ENCODE measurements at places on chromosomes 16 and 17.
A peak's percentile ranks its signal among the peaks of the same experiment; 100 is the strongest.

GRCh38 chr17:33396818-33397217, 103.7 kb upstream of the ASIC2 start:
- no peak for DNase-seq

GRCh38 chr16:20881503-20881878, 18.7 kb downstream of the DCUN1D3 start:
- no peak for DNase-seq

GRCh38 chr17:48618256-48618896, 3.3 kb upstream of the HOXB8 start:
- DNase-seq: peak; percentile 77

DNA sequence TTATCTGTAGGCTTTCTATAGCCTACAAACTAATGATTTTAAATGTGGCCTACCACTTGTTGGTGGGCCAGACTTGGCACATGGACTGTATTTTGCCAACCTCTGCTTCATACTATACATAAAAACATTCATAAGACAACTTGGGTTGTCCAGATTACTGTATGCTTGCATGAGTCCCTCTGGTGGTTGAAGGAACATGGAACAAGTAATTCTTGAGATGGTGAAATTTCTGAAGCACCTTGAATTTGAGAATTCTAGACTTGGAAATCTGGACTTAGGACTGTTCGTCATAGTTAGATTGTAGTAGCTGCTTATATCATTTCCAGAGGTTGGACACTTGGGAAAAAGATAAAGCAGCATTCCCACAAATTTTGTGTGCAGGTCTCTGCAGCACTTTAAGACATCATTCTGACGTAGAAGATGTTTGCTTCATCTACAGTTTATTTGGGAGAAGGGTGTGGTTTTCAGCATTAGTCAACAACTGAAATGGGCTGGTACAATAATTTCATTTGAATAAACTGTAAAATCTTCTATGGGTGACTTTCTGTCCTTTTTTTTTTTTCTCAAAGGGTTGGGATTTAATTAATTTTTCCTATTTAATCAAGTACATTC, 31.2 kb downstream of the NFATC3 start:
- DNase-seq: no peak

DNA sequence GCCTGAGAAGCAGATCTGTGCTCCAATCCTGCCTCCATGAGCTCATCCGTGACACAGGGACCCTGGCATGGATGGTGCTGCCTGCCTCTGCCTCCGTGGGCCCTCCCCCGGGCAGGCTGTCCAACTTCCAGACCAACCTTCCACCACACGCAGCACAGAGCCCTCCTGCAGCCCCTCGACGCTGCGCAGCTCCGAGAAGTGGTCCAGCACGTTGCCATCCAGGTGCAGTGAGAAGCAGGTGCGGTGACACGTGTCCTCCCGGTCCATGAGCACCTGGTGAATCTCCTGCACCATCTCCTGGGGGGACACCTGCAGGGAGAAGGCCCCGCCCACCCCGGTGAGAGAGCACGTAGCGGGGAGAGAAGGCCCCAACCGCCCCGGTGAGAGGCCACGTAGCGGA, 8.4 kb downstream of the CLUH start:
- no peak for DNase-seq

DNA sequence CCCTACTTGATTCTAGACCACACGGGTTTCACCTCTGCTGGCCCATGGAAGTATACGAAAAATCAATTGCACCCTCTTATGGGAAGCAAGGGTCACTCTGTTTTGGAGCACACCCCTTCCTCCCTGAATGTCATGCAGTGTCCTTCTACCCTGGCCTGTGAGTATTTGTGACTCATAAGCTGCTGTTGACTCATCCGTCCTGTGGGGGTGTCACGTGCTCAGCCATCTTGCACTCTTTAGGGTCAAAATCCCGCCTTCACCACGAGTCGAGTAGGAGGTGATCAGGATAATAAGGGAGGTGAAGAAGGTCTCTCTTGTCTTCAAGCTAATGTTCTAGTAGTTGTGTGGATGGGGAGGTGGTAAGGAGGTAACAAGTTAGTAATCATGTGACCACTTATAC, 341.0 kb upstream of the EEF2KMT start:
- DNase-seq: no peak

- no peak for DNase-seq
Measured at GRCh38 chr17:65278820-65279184, 141.6 kb downstream of the RGS9 start.

- DNase-seq: no peak
Measured at GRCh38 chr16:24977678-24978075, 37.5 kb downstream of the ARHGAP17 start.

All from DMS79 treated with DMSO at 0.1 percent for 48 hours (cell line).